ENCODE measurements at places on chromosomes 6 and 20. TPM values are rescaled to one million over a fixed set of nuclear protein-coding genes. Genes with fewer than 3 reads are reported as not detected.

DNA sequence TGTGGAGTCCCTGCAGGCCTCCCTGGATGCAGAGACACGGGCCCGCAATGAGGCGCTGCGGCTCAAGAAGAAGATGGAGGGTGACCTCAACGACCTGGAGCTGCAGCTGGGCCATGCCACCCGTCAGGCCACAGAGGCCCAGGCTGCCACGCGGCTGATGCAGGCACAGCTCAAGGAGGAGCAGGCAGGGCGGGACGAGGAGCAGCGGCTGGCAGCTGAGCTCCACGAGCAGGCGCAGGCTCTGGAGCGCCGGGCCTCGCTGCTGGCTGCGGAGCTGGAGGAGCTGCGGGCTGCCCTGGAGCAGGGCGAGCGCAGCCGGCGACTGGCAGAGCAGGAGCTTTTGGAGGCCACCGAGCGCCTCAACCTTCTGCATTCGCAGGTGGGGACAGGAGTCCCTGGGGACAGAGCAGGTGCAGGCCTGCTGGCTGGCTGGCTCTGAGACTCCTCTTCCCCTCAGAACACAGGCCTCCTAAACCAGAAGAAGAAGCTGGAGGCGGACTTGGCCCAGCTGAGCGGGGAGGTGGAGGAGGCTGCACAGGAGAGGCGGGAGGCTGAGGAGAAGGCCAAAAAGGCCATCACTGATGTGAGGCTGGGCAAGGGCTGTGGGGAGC, 44.7 kb downstream of the MYH7B start:
- no peak for DNase-seq

- DNase-seq = no peak
These were observed 20.2 kb downstream of the APMAP start for GRCh38 chr20:24972341-24972740.

- no peak for DNase-seq
These were observed 261.1 kb downstream of the THBS2 start for GRCh38 chr6:168992446-168993144.

DNA sequence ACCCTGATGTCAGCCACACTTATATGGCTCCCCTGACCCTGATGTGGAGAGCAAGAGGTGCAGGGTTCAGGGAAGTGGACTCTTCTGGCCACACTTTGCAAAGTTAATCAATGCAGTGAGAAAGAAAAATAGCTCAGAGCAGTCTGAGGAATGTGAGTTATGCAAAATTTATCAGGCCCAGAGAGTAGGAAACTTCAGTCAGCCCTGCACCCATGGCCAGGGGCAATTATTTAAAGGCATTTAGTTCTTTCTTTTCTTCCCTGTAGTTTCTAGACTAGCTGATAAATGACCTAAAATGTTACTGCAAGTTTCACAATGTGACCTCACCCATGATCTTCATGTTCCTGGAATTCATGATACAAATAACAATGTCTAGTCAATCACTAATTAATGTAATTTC, 143.7 kb upstream of the GGTLC1 start:
- no peak for DNase-seq

GRCh38 chr20:41178904-41179432, 41.6 kb downstream of the PLCG1 start:
- DNase-seq = peak; percentile 49

- peak; percentile 1 for DNase-seq
These were observed 39.0 kb upstream of the SLC22A1 start for GRCh38 chr6:160082627-160083026.

- no peak for DNase-seq
These were observed 29.7 kb downstream of the DOP1A start for GRCh38 chr6:83097204-83097603.

- peak; percentile 72 for DNase-seq
These were observed 3.5 kb downstream of the NDUFAF5 start for GRCh38 chr20:13788167-13788834.

- DNase-seq = peak; percentile 71
These were observed 377.4 kb downstream of the PHF3 start for GRCh38 chr6:64013011-64013410.

- DNase-seq = no peak
These were observed 18.4 kb upstream of the PARD6B start for GRCh38 chr20:50712771-50713656.

DNA sequence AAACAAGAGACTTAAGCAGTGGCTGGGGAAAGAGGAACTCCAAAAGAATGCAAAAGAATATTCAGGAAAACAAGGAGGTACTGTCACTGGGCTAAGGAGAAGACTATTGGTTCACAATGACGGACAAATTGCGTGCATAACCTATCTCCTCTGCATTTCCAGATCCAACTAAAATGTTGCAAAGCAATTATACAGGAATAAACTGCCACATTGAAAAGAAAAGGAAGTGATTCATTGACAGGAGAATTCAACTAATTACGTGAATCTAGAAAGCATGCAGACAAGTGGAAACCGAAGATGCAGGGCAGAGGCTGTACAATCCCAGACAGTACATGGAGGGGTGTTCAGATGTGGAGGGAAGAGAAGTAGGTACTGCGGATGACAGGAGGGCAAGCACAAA, 152.8 kb upstream of the RIPOR2 start:
- DNase-seq = no peak

- DNase-seq = no peak
These were observed 87.6 kb upstream of the FRMD1 start for GRCh38 chr6:168166627-168167026.

DNA sequence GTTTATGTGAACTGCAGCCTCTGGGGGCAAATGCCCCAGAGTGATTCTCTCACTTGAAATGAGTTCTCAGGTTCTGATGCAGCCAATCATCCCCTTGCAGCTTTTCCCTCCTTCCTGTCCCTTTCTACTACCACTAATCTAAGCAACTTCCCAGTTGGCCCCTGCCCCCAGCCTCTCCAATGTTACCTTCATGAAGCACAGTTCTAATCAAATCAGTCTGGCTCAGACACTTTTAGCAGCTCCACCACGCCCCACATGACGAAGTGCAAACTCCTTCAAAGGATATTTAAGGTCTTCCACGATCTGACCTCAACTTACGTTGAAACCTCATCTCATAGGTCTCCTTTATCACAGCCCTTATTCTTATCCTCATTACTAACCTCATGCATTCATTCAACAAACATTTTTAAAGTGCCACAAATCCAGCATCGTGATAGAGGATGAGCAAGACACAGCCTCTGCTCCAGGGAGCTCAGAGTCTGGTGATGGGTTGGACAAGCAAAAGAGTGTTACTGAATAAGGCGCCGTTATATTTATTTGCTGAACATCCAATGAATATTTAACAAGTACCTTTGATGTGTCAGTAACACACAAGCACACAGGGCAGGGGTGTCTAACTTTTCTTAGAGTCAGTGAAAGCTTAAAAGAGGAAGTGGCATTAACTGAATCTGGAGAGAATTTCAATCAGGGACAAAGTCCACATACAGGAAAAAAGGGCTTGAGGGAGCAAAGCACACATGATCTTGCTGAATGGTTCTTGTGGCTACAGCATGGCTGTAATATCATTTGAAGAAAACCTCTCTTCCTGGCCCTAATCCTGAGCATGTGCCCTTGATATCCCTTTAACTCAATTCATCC, 20.4 kb upstream of the DTNBP1 start:
- no peak for DNase-seq

GRCh38 chr6:81865712-81866111, 113.2 kb upstream of the TENT5A start:
- DNase-seq = no peak

GRCh38 chr6:379410-380181, 12.0 kb upstream of the IRF4 start:
- no peak for DNase-seq

- DNase-seq = no peak
These were observed 500 bp downstream of the LTV1 start for GRCh38 chr6:143843677-143843999.

DNA sequence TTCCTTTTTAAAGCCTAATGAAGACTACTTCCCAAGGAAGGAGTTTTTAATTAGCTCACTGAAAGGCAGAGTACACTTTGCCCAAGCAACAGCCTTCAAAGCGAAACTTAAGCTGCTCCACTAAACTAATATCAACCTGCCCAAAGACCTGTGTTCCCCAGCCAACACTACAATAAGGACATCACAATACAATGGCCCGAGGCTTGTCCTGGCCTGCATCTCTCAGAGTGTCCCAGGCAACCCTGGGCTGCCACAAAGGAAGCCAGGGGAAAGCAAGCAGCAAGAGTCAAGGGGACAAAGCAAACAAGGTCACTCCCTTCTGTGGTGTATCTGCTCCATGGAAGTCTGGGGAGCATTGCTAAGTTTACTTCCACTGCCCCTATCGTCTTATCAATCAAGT, 52.3 kb downstream of the PIGU start:
- DNase-seq = no peak

- no peak for DNase-seq
These were observed 20.6 kb downstream of the KCNQ5 start for GRCh38 chr6:72642435-72642834.

DNA sequence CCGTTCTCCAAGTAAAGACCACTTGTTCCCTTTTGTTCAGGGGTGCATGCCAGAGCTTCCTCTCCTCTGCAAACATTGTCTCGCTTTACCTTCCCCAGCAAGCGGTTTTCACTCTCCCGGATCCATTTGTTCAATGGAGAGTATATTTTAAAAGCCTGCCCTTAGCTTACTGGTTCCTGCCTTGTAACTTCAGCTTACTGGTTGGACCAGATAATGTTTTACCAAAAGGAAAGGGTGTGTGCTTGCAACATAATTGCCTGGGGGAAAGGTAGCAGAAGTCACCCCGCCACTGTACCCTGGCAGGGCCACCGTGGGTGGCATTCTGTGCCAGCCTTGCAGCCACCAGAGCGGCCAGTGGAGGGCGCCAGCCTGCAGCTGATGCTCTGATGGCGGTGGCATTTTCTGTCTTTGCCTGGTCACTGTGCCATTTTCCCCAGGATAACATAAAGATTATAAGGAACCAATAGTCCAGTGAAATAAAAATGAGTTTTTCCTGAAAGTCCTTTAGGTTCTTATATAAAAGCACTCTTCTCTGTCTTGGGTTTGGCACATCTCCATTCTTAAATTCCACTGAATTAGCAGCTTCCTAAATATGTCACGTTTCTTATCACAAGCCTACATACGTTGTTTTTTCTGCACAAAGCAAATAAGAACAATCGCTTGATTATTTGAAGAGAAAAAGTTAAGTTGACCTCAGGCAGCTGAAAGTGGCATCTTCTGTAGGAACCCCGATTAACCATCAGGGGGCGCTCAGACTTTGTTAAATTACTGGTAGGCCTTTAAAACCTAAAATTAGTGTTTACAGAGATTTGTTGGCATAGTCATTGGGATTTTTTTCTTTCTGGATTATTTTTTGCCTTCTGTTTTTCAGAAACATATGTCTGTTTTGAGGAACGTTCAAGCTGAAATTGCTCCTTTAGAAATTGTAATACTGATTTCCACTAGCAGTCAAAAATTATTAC, 67.4 kb upstream of the XRN2 start:
- peak; percentile 85 for DNase-seq

- DNase-seq = peak; percentile 10
These were observed 19.0 kb upstream of the ADGRF4 start for GRCh38 chr6:47679322-47679906.

- no peak for DNase-seq
These were observed 18.6 kb upstream of the ZFAND3 start for GRCh38 chr6:37800703-37801604.

GRCh38 chr20:5402903-5403531, 86.3 kb upstream of the PROKR2 start:
- DNase-seq = no peak

Gene ANKRD66
- not detected for polyA plus RNA-seq

Gene XKR7
- 16.0 TPM for polyA plus RNA-seq

Gene NKX2-2
- 6.9 TPM for polyA plus RNA-seq

Gene ZNF322
- polyA plus RNA-seq = 8.6 TPM

Gene STK38
- 39.2 TPM for polyA plus RNA-seq

Gene SAMD10
- polyA plus RNA-seq = 29.4 TPM
